ENCODE measurements at places on chromosomes 4 and X.

DNA sequence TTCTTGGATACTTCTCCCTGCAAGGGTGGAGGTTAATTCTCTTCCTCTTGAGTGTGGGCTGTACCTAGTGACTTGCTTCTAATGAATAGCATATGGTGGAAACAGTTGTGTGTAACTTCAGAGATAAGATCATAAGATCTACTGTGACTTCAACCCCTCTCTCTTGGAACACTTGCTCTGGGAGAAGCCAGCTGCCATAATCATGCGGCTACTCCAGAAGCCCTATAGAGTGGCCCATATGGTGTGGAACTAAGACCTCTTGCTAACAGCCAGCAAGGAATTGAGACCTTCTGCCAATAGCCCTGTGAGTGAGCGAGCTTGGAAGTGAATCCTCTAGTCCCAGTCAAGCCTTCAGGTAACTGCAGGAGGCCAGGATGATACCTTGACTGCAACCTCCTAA, 81.1 kb downstream of the RBMX2 start:
- DNase-seq: peak; percentile 6

DNA sequence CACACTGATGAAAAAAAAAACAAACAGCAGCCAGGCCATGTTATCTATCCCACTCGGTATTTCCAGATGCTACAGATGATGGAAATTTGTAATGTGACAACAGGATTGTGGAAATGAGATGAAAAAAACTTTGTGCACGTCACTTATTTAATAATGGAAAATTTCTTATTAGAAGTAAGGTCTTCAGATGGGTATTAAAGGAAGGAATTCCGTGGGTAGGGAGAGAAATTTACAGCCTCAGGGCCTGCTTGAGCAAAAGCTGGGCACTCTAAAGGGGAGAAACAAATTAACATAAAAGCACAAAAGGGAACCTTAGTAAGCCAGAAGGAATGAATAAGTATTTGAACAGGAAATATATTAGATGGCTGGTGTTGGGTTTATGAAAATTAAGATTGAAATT, 4.2 kb upstream of the PKD2 start:
- DNase-seq: no peak

GRCh38 chr4:137819964-137820383, 287.7 kb upstream of the PCDH18 start:
- peak; percentile 8 for DNase-seq

DNA sequence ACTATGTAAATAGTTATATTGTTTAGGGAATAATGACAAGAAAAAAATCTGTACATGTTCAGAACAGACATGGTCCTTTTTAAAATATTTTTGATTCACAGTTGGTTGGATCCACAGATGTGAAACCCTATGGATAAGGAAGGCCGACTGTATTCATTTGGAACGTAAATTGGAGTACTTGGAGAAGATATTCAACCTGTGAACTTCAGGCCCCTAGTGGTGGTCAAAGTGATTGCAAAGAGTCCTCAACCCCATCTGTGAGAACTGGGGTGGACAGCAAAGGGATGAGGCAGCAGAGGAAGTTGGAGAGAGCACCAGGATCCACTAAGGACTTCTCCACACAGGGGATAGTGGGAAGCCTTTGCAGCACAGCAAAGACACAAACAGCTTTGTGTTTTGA, 6.2 kb upstream of the CXCL13 start:
- DNase-seq: no peak

DNA sequence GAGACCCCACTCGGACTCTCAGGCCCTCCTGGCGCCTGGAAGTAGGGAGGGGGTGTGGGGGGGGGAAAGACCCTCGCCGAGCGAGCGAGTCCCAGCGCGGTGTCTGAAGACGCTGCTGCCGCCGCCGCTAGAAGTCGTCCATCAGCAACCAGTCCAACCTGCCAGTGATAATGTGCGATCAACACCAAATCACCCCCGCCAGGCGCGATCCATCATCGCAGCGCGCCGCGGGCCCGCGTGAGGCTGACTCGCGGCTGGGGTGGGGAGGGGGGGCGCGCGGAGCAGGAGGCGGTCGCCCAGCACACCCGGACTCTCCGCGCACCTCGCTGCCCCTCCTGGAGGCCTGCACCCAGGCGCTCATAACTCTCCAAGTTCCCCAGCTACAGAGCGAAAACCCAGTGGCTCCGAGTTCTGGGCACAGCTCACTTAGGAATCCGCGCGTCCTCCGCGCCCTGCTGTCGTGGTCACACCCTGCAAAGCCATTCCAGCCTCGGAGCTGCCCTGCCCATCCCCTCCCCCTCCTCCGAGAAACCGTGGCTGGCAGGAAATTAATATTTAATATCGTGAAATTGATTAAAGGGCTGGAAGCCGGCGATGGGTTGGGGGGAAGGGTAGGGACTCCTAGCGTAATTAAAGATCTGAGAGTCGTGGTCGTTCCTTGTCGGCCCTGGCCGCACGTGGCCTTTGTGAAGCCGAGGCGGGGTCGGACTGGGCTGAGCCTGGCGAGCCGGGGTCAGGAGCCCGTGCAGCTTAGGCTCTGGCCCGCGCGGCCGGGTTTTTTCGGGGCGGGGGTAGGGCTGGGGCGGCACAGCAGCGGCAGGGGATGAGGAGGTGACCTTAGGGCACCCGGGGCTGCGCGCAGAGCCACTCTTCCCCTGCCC, 58.1 kb upstream of the BCOR start:
- DNase-seq: no peak
